ENCODE measurements at places on chromosomes 6 and 20. TPM values are rescaled to one million over a fixed set of nuclear protein-coding genes. Genes with fewer than 3 reads are reported as not detected.

DNA sequence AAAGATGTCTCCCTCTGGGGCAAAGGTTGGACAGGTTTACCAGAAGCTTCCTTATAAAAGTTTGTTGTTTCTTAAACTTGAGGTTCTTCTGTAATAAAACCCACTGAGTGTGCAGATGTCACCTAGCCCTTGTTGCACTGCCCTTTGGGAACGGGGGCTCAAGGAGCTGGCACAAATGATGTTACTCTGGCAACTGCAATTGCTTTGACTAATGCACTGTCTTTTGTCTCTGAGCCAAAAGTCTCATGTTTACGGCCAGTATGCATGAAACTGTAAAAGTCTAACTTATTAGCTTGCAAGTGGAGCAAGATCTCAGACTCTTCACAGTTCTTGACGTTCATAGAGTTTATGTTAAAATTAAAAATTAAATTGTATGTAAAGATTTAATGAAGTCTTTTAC lies 655.7 kb downstream of the EPHA7 start:
- no peak for DNase-seq

The TGM3 gene
- not detected for total RNA-seq

DNA sequence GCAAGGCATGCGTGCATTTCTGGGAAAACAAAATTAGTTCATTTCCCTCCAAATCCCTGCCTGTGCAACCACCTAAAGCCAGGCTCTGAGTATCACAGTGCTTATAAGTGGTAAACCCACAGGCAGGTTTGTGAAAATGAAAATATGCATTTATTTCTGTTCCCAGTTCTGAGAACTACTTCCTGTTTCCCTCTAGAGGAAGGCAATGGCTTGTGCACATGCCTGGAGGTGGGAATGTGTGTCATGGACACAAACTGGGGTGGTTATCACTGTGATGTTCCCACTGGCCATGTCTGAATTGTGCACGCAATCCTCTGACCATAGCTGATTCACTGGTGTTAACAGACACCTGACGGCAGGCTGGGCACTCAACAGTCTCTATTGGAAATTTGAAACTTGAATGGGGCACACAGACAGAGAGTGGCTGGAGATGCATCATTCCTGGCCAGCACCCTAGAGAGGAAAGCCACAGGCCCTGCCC lies 26.3 kb downstream of the FAM110A start:
- no peak for DNase-seq

The LPA gene
- total RNA-seq: not detected

The CLVS2 gene
- total RNA-seq: not detected

GRCh38 chr6:132483779-132484679 lies 28.9 kb downstream of the STX7 start:
- DNase-seq: peak; percentile 79

DNA sequence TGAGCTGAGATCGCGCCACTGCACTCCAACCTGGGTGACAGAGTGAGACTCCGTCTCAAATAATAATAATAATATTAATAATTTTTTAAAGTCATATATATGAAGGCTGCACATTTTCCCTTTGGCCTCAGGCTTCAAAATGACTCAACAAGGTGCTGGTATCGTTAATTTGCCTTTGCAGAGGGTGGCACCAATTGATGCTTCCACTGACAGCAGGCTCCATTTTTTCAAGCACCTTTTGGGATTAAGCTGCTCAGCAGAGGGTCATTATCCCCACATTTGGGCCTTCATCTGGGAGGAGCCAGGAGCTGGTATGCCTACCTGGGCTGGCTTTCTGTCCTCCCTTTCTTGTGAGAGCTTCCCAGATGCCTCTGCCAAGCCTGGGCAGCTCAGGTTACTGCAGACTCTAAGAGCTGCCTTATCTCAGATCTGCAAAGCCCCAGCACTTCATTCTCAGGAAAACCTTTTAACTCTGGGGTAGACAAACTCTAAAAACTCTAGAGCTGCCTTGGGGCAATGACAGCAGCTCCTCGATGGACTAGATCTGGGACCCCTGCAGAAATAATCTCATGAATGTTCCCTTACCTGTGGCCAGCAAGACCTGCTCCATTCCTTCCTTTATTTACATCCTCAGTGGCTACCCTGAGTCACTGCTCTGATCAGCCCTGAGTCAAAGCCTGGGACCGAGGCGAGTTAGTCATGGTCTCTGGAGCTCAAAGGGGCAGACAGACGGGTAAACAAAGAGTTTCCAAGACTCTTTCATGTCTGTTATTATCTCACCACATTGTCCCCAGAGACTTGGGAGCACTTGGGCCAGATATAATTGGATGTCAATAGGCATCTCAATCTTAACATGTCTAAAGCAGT lies 80.0 kb upstream of the EYA2 start:
- DNase-seq: peak; percentile 12

The C20orf141 gene
- total RNA-seq: not detected

- DNase-seq: no peak
These were observed 65.3 kb downstream of the CD83 start for GRCh38 chr6:14182916-14183315.

The HCRTR2 gene
- not detected for total RNA-seq

DNA sequence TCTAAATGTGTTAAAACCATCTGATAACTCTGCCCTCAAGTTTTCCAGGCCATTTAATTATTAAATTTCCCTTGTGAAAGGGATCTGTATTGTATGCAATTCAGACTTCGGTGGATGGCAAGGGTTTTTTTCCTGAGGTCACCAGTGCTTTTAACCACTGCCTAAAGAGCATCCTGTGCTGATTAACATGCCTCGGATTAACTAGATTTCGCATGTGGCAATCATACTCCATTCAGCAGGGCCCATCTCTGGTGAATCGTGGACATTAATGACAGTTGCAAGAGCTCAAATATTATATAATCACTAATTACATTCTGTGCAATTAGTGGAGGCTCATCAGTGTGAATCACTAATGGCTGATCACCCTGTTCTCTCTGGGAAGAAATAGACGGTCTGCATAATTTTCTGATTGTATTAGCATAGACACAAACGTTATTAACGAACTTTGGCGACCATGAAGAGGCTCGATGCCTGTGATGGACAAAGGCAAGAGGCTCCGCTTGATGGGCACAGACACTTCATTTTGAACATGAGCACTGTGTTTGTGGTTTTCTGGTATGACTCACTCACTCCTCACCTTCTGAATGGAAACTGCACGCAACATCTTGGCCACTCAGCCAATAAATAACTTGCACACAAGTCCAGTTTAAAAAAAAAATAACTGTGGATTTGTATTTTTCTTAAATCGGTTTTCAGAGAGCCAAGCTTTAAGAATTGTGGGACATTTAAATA lies 31.4 kb downstream of the LINC00237 start:
- DNase-seq: no peak

DNA sequence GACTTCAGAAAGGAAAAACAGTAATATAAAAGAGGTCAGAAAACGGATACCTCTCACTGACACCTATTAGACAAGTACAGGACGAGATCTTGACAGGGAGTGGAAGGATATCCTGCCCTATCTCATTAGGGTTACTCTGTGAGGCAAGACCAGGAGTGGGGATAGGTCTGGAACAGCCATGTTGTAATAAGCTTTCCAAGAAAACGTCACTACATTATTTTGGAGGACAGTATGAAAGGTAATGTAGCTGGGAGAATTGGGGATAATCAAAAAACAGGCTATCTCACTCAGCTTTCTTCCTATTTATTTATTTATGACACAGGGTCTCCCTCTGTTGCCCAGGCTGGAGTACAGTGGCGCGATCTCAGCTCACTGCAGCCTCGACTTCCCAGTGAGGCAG lies 25.3 kb downstream of the HMGN4 start:
- no peak for DNase-seq

The TUBB2B gene
- 6.7 TPM for total RNA-seq

- no peak for DNase-seq
These were observed 86.7 kb upstream of the AGPAT4 start for GRCh38 chr6:161360520-161360919.

GRCh38 chr6:150324044-150324443 lies 44.8 kb upstream of the IYD start:
- DNase-seq: no peak

The PNPLA1 gene
- total RNA-seq: not detected

DNA sequence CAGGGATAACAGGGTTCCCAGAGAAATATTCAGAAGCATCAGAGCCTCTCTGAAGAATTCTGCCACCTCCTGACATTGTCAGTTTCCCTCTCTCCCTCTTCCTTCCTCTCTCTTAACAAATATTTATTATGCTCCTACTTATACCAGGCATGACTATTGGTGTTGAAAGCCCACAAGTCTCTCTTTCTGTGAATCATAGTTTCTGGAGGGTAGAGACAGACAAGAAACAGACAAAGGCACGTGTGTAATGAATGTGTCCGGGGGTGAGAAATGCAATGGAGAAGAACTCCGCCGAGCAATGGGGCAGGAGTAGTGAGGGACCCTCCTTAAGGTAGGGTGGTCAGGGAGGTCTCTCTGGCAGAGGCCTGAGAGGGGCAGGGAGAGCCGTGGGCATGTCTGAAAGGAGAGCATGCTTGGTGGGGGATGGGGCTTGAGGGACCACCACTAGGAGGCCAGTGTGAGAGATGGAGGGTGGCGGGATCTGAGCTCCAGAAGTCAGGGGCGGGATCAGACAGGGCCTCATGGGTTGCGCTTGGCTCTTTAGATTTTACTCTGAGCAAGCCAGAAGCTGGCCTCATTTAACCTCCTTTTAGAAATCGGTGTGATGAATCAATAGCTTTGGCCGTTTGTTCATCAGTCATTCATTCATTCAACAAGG lies 57.3 kb downstream of the EYA2 start:
- no peak for DNase-seq

The LINC00237 gene
- total RNA-seq: not detected

The HLA-DQB2 gene
- total RNA-seq: not detected

DNA sequence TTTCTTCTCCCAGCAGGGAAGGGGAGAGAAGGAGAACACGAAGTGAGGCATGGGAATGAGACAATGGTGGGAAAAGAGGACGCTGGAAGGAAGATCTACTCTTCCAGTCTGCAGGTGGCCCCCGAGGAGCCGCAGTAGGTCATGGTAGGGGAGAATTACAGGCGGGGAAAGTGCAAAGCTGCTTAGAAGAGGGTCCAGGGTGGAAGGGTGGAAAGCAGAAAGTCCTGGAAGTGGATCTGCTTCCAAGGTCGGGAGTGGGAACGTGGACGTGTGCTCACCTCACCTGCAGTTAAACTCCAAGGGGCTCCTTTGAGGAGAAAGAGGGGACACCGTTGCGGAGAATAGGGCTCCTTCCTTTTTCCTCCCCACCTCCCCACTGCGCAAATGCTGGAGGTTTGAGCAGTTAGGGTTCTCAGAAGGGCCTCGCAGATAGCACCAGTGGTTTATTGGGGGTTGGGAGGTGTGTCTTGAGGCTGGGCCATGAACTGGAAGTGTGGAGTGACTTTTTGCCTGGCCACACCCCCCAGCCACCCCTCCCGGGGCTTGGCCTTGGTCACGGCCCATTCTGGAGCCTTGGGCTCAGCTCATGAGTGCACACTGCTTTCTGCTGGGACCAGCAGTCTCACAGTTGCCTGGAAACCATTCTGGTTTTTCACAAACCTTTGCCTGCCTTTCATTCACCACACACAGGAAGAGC lies 100.4 kb upstream of the MLN start:
- DNase-seq: no peak

DNA sequence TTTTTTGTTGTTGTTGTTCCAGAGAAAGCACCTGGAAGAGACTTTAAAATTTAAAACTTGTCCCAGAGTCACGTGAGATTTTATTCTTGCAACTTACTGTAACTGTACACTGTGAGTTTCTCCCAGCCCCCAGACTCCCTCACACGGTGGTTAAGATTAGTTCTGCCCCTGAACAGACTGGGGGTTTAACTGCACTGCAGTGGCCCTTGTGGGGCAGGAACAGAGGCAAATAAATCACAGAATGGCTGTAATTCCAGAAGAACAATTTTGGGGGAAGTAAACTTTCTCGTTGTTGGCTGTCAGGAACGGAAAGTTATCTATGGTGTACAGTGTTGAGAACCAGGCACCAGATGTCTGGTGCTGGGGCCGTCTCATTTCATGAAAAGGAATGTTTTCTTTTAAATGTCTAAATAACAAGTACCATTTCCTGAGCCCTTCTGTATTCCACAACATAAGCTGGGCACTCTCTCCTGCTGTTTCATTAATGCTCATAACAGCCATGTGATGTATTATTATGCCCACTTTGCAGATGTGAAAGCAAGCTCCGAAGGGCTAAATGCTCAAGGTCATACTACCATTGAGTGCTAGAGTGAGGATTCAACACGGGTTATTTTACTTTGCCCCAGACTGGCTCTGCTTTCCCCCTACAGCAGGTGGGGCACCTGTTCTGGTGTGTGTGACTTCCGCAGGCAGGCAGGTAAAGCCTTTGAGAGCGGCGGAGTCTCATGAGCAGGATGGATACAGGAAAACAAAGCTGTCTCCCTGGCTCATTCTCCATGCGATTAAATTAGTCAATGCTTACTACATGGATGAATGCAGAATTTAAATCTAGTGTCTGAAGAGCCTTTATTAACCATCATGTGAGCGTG lies 30.5 kb downstream of the CNKSR3 start:
- peak; percentile 49 for DNase-seq

- DNase-seq: no peak
These were observed 64.9 kb upstream of the AFDN start for GRCh38 chr6:167761794-167762258.

The VSTM2L gene
- 0.51 TPM for total RNA-seq

- no peak for DNase-seq
These were observed at the start of gene CTCFL for GRCh38 chr20:57524511-57525176. Gene CTCFL, minus strand, starts transcription at chr20:57525140. Its CDS starts 935 bp downstream, at chr20:57524205.

DNA sequence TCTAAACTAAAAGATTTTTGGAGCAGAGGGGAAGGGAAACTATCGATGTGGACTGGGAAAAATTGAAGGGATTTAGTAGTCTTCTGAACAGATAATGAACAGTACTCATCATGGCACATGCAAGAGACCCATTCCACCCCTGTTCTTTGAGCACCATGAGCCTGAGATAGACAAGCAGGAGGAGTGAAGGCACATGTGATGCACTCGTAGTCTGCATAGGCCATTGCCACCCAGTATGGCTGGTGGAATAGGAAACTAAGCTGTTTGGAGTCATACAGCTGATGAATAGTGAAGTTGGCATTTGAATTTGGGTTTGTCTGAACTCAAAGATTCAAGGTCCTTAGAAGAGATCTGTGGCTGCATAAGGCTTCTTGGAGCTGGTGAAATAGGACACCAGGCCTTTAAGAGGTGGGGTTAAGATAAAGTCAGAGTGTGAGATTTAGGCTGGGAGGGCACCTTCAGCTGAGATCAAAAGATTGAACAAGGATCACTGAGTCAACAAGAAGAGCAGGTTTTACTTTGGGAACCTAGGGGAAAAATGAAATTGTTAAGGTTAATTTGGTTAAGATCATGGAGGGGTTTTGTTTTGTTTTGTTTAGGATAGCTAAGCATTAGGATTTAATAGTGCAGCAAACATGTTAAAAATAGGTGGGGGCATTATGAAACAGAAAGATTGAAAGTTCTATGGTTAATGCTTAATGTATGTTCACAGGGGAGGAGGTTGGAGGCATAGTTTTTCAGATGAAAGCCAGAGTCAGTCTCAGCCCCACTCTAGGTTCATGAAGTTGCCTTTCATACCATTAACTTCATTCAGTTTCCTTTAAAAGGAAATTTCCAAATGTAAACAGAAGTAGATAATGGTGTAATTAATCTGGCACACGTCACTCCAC lies 148.8 kb downstream of the ARID1B start:
- DNase-seq: no peak

The OR2B6 gene
- not detected for total RNA-seq

The TRAM2 gene
- 51.3 TPM for total RNA-seq
